Non-pigmented ciliary epithelial cell (primary cell): ENCODE measurements at places on chromosomes 3 and 15.

- no peak for DNase-seq
Measured at GRCh38 chr3:12471241-12471640, 13.0 kb upstream of the TSEN2 start.

- DNase-seq, result no peak
Measured at GRCh38 chr3:128178782-128179483, 25.7 kb downstream of the EEFSEC start.

DNA sequence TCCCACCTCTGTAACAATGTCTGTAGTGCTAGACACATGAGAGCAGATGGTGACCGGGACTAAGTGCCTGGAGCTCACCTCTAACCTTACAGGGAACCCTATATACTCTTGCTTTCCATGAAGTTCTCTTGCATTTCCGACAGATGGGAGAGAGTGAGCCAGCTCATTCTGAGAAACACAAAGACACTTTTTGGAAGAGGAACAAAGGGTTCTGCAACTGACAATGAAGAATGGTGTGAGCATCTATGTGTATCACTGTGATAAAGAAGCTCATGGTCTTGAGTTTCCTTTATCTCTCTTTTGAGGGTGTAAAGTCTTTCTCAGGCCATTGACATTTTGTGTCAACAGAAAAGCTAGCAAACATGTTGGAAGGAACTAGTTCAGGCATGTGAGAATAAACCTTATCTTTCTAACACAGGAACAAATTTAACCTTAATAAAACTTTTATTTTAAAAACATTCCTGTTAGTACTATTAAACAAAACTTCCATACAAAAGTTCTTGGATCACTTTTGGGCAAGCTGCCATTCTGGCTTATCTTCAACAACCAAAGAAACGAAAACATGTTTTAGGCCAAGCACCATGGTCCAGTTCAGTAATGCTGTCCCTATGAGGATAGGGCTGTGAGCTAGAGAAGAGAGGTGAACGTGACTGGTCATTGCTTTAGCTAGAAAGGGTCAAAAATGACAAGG is 142.7 kb downstream of the THRB start:
- DNase-seq, result no peak

DNA sequence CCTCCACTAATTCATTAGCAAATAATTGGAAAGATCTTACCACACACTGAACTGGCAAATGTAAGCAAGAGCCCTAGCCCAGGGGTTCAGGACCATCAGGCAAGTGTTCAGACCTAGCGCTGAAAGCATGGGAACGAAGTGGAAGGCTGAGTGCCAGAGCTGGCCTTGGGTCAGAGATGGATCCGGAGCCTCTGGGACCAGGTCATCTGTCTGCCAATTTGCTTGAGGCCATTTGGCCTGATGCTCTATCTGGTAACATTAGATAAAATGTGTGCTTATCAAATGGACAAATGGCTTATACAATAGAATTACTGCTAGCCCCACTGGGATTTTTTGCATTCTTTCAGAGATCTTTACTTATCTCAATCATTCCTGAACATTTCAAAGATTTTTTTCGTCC is 1.4 kb upstream of the TMC3 start:
- DNase-seq, result no peak

DNA sequence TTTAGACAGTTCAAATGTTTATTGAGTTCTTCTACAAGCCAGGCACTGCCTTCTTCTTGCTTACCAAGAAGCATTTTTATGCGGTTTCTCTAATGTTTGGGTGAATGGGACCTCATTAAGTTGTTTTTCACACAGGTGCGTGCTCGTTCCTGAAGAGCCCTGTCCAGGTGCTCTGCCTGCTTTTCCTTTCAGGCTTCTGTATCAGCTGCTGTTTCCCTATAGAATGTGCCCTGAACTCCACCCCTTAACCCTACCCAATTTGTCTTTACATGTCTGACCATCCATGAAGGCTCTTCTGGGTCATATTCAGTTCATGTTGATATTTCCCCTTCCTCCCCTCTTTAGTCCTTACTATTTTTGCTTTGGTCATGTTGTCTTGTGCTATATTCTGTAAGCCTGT is 22.4 kb upstream of the GOLGA6L10 start:
- no peak for DNase-seq

- DNase-seq, result no peak
Measured at GRCh38 chr3:14512281-14512941, 27.7 kb downstream of the GRIP2 start.

DNA sequence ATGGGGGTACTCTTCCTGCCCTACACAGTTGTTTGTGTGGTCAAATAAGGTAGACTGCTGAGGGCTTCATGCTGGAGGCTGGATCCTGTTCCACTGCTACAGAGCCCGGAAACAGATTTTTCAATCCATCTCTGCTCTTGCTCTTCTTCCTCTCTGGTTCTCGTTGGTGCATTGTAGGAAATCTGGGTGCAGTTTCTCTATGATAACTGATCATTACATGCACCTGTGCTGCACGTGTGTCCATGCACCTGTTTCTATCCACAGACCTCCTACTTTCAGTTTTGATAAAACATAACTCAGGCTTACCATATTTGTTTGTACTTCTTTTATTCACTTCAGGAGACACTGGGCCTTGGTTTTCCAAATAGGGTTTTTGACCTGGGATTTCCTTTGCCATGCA is 21.3 kb downstream of the MINAR1 start:
- DNase-seq, result no peak

GRCh38 chr3:49534581-49535441 is 19.5 kb upstream of the BSN start:
- no peak for DNase-seq

- no peak for DNase-seq
Measured at GRCh38 chr3:4957978-4958377, 21.3 kb upstream of the BHLHE40 start.

- DNase-seq, result no peak
Measured at GRCh38 chr15:83106994-83107840, at the start of gene TM6SF1. TM6SF1 (plus strand) TSS chr15:83107645; CDS start chr15:83107681, 36 bp downstream.

DNA sequence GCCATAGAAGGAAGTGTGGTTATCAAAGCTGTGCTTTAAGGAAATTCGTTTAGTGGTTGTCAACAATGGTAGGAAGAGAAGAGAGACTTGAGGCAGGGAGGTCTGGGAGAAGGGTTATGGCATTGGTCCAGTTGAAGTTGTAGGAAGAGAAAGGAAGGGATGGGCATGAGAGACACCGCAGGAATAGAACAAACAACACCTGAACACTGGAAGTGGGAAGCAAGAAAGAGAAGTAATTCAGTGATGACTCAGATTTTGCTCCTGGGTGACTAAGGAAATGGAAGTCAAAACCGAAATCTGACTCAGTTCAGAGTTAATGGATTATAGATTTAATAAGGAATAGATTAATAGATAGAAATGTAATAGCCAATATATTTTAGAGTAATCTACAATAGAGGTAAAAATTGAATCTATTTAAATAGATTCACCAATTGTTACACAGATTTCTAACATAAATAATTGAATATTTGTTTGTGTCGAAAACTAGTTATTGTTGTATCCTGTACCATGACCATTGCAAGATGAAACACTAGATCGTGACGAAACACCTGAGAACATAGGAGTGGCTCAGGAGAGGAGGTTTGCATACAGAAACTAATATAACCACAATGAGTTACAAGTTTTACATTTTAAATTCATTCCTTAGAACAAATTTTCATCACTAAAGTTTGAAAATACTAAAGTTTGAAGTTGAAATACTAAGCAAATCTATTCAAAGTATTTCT is 36.0 kb downstream of the THBS1 start:
- DNase-seq, result no peak

DNA sequence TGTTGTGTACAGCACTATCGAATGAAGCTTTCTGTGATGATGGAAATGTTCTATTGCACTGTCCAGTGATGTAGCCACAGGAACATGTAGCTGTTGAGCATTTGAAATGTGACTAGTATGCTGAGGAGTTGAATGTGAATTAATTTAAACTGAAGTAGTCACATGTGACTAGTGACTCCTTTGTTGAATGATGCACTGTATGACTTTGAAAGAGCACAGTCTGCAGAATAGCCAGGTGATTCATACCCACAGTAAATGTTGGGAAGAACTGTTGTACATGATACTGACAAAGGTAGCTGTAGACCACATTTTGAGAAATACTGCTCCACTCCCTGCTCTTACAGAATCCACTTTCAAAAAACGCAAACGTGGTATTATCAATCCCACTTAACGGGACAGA is 34.0 kb upstream of the ACTL6A start:
- DNase-seq, result no peak

GRCh38 chr15:91921843-91922198 is 68.3 kb downstream of the SLCO3A1 start:
- no peak for DNase-seq

GRCh38 chr3:14424711-14425580 is 22.5 kb downstream of the SLC6A6 start:
- no peak for DNase-seq

DNA sequence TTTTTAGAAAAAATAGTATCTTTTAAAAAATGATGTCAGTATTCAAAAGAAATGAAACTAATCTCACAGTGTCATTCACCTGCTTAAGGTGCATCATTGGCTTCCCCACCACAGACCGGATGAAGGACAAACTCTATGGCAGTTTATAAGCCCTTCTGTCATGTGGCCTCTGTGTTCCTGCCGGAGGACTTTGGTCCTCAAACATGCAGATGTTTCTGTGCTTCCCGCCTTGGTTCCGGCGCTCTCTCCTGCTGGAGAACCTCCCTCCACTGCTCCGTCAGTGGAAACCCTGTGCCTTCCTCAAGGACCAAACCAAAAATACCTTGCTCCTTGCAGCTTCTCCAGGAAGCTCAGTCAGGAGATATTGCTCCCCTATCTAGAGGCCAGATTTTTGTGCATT is 326.3 kb downstream of the UACA start:
- DNase-seq, result no peak

DNA sequence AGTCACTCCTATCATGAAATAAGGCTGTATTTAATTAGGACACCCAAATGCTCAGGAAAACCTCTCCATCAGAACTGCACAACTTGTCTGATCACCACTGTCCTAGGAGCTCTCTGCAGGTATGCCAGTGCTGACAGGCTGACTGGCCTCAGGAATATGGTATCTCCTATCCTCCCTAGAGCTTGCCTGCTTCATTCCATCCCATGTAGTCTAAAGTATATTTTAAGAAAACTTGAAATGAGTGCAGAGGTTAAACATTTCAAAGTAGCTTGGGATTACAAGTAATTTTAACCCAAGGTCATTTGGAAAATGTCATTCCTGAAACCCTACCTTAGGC is 23.7 kb downstream of the FILIP1L start:
- no peak for DNase-seq

- no peak for DNase-seq
Measured at GRCh38 chr3:155629056-155629455, 115.8 kb downstream of the PLCH1 start.

- no peak for DNase-seq
Measured at GRCh38 chr15:74336061-74337005, 31.1 kb downstream of the CYP11A1 start.

GRCh38 chr3:190224863-190225692 is 97.2 kb downstream of the CLDN1 start:
- DNase-seq, result no peak

DNA sequence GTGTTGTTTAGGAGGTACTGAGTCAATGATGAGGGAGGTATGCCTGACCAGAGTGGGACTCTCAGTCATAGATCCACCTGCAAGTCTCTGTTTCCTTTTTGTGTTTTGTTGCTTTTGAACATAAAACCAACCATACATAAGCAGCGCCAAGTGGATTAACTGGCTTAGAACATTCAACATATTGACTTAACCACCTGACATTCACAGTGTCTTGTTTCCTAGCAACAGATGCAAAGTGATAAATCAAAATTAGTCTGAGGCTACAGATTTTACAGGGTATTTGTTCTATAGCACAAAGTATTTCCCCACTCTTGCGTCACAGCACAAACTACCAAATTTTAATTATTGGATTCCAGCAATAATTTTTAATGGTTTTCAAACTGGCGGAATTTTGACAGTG is 283.8 kb downstream of the BBX start:
- no peak for DNase-seq

- no peak for DNase-seq
Measured at GRCh38 chr3:50275141-50275995, 3.5 kb upstream of the LSMEM2 start.

DNA sequence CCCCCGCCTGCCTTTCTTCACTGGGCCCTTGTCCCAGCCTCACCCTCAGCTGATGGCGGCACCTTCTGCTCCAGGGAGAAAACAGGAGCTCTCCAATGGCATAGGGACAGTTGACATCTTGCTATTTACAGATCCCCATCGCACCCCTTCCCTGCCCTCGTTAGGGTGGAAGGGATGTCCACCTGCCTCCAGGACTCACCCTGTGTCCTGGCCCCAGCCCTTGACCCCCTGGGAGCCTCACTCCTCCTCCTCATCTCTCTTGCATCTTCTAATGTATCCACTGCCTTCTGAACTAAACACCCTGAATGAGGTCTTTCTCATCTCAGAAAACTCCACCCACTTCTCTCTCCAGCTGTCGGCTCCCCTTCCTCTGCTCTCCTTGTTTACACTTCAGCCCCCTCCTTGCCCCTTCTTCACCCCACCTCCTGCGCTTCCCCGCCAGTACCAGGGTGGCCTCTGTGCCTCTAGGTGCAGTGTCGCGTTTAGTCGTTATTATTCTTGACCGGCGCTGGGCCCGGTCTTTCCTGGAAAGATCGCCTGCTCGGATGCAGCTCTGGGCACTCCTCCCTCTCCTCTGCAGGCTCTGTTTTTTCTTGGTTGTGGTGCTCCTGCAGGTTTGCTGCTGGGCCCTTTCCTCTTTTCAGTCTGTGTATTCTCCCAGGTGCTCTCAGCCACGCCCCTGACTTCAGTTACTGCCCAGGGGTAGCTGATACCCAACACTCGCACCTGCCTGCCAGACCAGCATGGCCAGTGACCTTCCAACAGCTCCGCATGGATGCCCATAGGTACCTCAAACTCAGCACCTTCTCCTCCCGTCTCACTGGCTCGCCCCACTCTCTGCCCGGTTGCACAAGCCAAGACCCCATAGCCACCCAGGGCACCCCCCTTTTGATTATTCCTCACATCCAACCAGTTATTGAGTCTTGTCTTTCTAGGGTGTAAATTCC is 42.9 kb downstream of the PML start:
- DNase-seq, result no peak

DNA sequence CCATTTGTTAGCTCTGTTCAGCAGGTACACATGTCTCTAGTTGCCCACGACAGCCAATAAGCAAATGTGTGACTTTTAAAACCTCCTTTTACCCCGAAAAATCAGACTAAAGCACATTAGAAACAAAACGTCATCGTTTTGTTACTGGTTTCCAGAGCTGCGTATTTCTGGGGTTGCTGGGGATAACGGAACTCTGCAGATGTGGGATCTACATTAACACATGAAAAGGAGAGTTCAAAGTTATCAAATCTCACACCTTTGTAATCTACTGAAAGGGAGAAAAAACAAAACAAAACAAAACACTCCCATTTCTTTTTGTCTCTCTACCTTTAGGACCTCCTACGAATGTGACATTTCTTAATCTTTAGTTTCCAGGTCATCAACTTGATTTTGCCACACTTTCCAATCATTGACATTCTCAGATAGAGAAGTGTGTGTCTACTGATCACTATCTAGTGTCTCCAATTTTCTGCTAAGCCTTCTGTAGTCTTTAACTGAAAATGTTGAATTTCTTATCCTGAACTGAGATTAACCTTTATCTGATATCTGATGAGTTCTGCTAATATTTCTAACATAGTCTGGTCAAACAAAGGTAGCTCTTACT is 93.0 kb upstream of the TSPAN3 start:
- DNase-seq, result no peak

GRCh38 chr15:67100124-67100791 is 34.9 kb downstream of the SMAD3 start:
- DNase-seq, result no peak

GRCh38 chr15:26083896-26084295 is 220.8 kb upstream of the ATP10A start:
- DNase-seq, result no peak

- peak; percentile 5 for DNase-seq
Measured at GRCh38 chr3:46646700-46647099, 34.4 kb downstream of the FAM240A start.
